Spinal cord (tissue), 10 donors: ENCODE measurements at places on chromosomes 5 and 9.

DNA sequence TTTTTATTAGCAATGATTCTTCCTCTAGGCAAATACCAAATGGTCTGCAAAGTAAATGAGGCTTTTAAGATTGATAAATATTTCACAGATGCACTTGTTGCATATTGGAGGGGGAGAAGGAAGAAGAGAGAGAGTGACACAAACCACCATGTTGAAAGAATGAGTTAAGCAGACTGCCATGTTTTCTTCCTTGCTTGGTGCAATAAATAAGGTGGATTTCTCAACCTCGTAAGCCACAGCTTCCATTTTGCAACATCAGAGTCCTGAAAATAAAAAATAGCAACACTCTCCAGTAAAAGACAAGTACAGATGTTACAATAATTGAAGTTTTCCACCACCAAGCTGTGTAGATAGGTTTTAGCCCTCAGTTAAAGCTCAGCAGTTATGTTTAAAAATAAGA lies 202.9 kb downstream of the SGCD start:
- H3K27ac ChIP-seq, result no peak overlapping the region
- no peak overlapping the region for H3K4me3 ChIP-seq
- no peaks in the 10 kb centered on the region for H3K36me3 ChIP-seq
- H3K4me1 ChIP-seq, result no peaks in the 10 kb centered on the region
- no peak for DNase-seq

DNA sequence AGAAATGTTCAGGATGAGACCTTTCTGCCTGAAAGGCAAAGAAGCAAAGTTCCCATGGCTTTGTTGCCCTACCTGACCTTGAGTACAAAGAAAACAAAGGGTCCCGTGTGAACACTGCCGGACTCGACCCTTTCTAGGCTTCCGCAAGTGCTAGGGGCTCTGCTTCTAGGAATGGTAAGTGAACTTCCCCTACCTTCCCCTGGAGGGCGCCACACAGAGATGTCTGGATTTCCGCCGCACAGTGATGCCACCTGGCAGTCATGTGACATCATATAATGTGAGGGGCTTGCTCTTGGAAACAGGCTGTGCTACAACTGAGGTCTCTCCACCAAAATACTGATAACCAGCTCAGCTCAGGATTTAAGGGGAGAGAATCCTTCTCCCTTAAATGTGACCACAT lies 56.6 kb downstream of the HSD17B3 start:
- peaks cover 7% of the 10 kb centered on the region for H3K4me1 ChIP-seq
- H3K27me3 ChIP-seq, result no peaks in the 10 kb centered on the region
- H3K4me3 ChIP-seq, result no peak overlapping the region
- H3K27ac ChIP-seq, result no peak overlapping the region

- no peaks in the 10 kb centered on the region for H3K27me3 ChIP-seq
- no peak overlapping the region for H3K27ac ChIP-seq
- no peaks in the 10 kb centered on the region for H3K36me3 ChIP-seq
- H3K4me1 ChIP-seq, result peaks cover 7% of the 10 kb centered on the region
- no peak overlapping the region for H3K4me3 ChIP-seq
Measured at GRCh38 chr5:31614151-31615020, 24.5 kb upstream of the PDZD2 start.

GRCh38 chr5:159764283-159765134 lies 151.8 kb upstream of the ADRA1B start:
- H3K36me3 ChIP-seq, result no peaks in the 10 kb centered on the region
- H3K4me3 ChIP-seq, result no peak overlapping the region
- no peaks in the 10 kb centered on the region for H3K4me1 ChIP-seq
- DNase-seq, result no peak
- no peaks in the 10 kb centered on the region for H3K27me3 ChIP-seq

DNA sequence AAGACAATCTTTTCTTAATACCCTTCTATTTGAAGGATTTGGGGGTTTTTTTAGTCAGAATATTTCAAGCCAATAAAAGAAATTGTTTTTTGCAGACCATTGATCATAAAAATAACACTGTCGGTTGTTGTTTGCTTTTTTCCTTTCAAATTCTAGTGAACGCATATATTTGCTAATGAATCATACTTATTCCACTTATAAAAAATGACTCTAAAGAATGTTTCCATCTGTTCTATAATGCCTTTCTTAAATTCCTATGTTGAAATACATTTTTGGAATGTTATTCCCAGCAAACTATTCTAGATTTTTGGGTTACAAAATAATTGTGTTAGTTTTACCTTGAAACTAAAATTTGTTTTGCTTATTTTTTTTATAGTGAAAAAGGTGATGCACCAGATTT lies 32.2 kb downstream of the CWC27 start:
- peaks cover 2% of the 10 kb centered on the region for H3K36me3 ChIP-seq
- no peak overlapping the region for H3K27ac ChIP-seq
- DNase-seq, result no peak
- no peaks in the 10 kb centered on the region for H3K27me3 ChIP-seq

DNA sequence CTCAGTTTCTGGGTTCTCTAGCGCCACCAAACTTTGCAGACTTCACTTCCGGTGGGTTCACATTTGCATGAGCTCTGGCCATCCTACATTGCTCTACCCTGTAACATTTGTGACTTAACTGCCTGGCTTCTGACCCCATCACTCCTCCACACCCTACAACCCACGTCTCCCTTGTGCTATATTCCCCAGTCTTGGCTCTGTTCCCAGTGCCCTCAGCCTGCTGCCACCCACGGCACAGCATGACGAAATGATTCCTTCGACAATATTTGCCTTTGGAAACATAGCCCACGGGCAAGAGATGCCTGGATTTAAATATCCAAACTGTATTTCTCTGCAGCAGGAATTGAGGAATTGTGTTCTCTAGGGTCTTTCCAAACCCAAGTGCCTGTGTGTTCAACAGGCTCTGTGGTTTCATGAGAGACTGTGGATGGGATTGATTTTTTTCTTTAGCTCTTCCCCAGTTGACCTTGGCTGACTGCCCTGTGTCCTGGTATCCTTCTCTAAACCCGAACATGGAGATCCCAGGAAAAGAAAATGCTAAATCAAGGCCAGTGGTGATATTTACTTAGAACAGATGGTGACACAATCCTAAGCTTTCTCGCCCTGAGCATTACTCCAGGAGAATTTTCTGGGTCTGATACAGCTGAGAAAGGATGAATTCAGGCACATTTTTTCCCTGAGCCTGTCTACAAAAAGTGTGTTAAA lies 44.4 kb upstream of the GRIA1 start:
- H3K27me3 ChIP-seq, result no peaks in the 10 kb centered on the region
- DNase-seq, result peak; percentile 36
- no peak overlapping the region for H3K4me3 ChIP-seq
- H3K27ac ChIP-seq, result no peak overlapping the region
- no peaks in the 10 kb centered on the region for H3K4me1 ChIP-seq

GRCh38 chr9:134891053-134891452 lies 10.4 kb downstream of the FCN2 start:
- H3K27ac ChIP-seq, result no peak overlapping the region
- H3K4me3 ChIP-seq, result no peak overlapping the region
- no peaks in the 10 kb centered on the region for H3K27me3 ChIP-seq

- no peaks in the 10 kb centered on the region for H3K27me3 ChIP-seq
- no peak overlapping the region for H3K4me3 ChIP-seq
- H3K36me3 ChIP-seq, result no peaks in the 10 kb centered on the region
- H3K27ac ChIP-seq, result no peak overlapping the region
Measured at GRCh38 chr5:9183992-9184391, 361.9 kb downstream of the SEMA5A start.

DNA sequence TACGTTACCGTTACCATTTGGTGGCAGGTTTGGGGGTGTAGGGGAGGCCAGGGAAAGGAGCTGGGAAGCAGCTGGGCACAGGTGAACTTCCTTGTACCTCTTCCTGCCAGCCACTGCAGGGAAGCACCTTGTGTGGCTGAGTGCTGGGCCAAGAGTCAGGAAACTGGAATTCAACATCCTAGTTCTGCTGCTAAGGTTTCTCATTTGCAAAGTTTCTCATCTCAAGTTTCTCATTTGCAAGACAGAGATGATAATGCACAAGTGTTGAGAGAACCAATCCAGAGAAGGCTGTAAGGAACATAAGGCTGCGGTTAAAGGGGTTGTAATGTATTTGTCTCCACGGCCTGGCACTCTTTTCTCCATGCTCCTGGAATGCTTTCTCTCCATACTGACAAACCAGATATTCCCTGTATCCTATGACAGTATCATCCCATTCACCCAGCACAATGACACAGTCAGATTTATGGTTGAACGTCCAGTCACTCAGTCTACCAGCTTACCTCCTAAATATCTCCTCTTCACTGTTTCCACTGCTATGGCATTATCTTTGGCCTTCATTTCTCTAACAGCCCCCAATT lies 33.6 kb upstream of the LARP1 start:
- no peak overlapping the region for H3K4me3 ChIP-seq
- no peaks in the 10 kb centered on the region for H3K36me3 ChIP-seq
- no peak overlapping the region for H3K27ac ChIP-seq
- H3K4me1 ChIP-seq, result no peaks in the 10 kb centered on the region

GRCh38 chr5:110753600-110753999 lies 14.8 kb downstream of the SLC25A46 start:
- no peak overlapping the region for H3K4me3 ChIP-seq
- no peaks in the 10 kb centered on the region for H3K27me3 ChIP-seq
